Muscle of back (tissue), 13 donors: ENCODE measurements at places on chromosomes 5 and 9. TPM values are rescaled to one million over a fixed set of nuclear protein-coding genes. Genes with fewer than 3 reads are reported as not detected.

Gene CER1
- 0.37 TPM for polyA plus RNA-seq

Gene AHRR
- 1.6 TPM for polyA plus RNA-seq

Gene PAXX
- 25.6 TPM for polyA plus RNA-seq

Gene IL9
- polyA plus RNA-seq, result not detected

Gene TNC
- 70.6 TPM for polyA plus RNA-seq

Gene RCL1
- polyA plus RNA-seq, result 13.5 TPM

Gene IFNK
- not detected for polyA plus RNA-seq

Gene DAP
- polyA plus RNA-seq, result 65.4 TPM
